NCI-H1930 (cell line): ENCODE measurements at places on chromosomes 2 and 18.

- DNase-seq: no peak
These were observed 155.4 kb upstream of the VRK2 start for GRCh38 chr2:57891086-57891712.

DNA sequence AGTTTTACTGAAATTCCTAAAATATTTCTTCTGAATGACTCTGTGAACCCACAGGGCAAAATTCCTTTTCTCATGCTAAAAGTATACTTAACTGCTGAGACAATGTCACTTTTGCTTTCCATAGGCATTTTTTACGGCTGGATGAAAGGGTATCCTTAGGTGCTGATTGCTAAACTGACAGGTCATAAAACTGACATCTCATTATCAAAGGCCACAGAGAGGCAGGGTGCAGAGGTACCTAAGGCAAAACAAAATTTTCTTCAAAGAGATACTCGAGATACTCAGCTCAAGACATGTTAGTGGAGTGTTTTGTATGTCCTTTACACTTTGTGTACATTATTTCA lies 62.0 kb upstream of the WDR75 start:
- no peak for DNase-seq

DNA sequence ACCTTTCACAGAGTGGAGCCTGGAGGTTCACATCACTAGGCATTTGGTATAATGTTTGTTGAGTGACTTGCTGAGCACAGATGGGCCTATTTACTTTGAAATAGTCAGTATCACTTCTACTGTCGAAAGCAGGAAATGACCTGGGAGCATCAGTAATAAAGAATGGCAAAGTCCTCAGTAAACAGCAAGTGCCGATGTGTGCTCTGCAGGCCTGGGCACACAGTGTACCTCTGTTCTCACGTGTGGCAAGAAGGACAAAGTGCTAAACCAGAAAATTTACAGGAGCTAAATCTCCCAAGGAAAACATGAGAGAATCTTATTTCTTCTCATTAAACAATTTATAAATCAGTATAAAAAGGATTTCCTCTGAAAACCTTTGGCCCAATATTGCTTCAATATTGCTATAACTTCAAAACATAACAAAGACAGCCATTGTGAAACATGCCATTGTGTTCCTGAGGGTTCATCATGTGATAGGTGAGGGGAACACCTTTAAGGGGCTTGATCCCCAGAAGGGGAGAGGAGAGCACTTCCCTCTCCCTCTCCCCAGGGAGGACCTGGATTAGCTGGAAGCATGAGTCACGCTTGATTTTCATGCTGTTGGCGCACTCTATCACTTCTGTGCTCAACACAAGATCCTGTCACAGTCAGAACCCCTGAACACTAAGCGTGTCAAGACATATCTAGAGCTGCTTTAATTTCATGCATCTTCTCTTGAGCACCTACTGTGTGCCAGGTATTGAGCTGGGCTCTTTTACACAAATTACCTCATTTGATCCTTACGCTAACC lies 131.5 kb upstream of the SMAD2 start:
- no peak for DNase-seq

DNA sequence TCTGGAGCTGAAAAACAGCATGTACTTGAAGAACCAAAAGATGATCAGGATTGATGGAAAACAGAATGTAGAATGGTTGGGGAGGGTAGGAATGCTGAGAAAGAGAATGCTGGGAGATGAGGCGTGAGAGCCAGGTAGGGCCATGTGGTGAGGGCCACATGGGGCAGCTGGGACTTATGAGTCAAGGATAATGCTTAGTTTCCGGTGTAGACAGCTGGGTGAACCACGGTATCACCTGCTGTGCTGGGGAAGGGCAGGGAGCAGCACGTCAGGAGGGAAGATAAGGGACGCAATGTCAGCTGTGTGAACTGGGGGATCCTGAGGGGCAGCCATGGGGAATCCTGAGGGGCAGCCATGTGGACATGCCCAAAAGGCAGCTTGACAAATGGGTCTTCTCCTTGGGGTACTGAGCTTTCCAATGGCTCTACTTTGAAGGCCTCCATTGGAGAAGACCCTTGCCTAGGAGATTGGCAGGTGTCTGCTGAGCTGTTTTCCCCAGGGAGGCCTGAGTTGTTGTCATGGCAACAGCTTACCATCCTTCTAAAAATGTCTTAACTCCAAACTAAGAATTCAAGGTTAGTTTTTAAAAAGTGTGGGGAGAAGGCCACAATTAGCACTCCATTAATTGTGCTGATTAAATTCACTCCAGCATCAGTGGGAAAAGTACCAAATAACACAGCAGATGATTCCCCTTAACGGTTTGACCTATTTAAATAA lies 51.1 kb downstream of the MTHFD2 start:
- DNase-seq: no peak

- no peak for DNase-seq
These were observed 1432.6 kb upstream of the TMEFF2 start for GRCh38 chr2:193627187-193627926.

GRCh38 chr2:23614701-23615100 lies 229.7 kb downstream of the KLHL29 start:
- no peak for DNase-seq

GRCh38 chr2:64929333-64929732 lies 59.9 kb upstream of the SLC1A4 start:
- DNase-seq: no peak

DNA sequence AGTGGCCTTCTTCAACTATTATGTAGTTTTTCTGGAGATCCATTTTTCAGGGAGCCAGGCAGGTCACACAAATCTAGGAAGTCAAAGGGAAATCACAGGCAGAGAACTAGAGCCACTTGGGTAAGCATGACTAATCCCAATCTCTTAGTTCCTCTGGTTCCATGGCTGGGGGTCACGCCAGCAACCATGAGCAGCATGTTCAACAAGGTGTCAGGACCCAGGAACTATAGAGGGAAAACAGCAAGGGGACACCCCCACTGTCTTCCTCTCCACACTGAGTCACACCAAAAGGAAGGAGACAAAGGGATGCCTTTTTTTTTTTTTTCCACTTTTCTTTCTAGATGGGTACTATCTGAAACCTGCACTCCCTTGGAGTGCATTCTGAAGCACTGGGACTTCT lies 250.9 kb downstream of the OTX1 start:
- no peak for DNase-seq

DNA sequence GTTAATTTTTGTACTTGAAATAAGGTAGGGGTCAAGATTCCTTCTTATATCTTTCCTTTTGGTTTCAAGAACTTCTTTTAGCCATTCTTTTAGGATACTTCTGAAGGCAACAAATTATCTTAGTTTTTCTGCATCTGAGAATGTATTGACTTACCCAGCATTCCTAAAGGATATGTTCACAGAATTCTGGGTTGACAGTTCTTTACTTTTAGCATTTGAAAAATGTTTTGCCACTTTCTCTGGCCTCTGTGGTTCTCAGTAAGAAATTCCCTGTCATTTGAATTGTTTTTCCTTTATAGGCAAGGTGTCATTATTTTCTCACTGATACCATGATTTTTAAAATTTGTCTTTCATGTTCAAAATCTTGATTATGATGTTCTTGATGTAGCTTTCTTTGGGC lies 162.4 kb downstream of the GALNT1 start:
- no peak for DNase-seq

DNA sequence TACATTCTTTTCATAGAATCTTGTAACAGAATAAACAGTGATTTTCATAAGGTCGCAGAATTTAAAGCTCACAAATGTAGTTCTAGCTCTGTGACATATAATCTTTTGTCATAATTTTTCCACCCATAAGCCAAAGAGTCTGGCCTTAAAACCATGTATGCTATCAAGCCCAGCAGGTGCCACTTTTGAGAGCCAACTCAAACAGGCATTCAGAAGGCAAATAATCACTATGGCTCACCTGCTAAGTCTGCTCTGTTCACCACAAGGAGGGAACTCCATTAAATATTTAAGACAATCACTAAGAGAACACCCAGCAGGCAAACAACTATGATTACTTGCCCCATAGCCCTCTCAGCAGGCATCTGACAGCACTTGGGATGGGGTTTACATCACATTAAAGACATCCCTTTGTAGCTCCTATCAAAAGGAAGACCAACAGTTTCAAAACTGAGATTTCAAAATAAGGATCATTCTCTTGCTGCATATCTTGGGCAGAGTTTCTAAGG lies 241.6 kb downstream of the PDE11A start:
- no peak for DNase-seq

DNA sequence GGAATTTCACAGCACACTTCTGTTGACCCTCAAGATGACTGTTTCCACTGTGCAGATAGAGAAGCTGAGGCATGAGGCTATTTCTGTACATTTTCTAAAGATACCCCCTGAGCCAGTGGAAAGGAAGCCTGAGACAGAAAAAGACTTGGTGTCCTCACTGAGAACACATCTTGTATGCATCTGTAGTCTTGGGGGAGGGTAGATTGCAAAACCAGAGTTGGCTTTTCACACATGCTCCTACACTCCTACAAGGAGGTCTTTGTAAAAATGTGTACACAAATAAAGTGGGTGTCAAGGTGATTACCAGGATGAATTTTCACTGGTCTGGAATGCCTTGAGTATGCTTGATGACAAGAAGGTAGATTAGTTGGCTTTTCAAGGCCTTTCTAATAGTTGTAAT lies 98.0 kb downstream of the KCTD18 start:
- no peak for DNase-seq

- DNase-seq: no peak
These were observed 318.2 kb downstream of the RND3 start for GRCh38 chr2:150169237-150169629.

- DNase-seq: peak; percentile 76
These were observed 124.2 kb downstream of the OLA1 start for GRCh38 chr2:174124181-174124580.

DNA sequence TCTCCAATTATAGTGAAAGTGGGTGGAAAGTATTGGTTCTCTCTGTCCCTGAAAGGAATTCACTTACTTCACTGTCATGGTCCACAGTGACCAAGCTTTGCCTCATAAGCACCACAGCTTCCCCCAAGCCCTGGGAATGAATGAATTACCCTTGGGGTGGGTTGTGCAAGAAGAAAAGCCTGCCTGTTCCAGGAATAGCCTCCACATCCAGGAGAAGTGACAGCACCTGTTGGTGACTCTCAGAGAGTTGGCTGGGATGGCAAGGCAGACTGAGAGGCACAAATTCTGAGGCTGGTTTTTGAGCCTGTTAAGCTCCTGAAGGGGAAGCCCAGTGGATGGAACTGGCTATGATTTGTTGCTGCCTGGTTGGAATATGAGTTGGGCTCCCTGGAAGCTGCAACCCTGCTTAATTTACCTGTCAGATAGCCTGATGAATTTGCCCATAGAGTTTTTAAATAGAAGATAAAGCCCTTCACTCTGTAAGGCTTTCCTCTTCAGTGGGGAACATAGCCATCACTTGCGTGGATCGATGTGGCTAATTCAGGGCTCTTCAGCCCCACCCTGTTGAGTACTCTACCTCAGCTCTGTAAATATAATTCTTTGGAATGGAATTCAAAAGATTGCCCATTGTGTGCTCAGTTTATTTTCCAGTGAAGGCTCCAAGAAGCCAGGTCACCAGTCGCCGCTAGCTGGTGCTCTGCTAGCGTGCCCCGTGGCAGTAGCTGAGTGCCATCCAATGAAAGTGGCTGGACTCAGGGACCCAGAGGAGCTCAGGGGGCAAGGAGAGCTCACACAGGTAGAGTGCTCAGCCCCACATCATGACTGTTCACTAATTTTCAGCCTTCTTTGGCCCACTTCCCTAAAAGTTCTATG lies 479.3 kb downstream of the IRS1 start:
- no peak for DNase-seq

DNA sequence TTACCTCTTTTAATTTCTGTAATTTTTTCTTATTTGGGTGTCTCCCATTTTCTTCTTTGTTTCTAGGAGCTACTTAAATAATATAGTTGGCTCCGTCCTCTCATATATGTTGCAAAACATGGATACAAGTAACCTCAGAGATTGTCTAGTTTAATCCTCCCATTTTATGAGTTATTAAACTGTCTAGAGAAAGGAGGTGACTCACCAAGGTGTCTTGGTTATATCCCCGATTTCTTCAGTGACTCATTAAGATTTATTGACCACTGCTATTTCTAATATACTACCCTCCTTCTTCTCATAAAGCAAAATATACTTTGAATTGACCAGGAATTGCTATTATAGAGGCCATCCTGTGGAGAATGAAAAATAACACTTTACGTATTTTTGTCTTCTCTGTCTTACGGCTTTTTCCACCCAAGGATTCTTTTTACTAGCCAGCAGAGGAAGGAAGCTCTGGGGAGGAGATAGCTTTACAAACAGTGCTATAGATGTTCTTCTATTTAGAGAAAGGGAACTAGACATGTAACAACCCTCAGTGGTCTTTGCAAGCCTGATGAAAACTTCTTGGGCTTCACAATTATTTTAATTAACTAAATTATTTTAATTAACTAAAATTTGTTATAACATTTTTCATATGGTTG lies 300.4 kb upstream of the TNP1 start:
- DNase-seq: no peak

DNA sequence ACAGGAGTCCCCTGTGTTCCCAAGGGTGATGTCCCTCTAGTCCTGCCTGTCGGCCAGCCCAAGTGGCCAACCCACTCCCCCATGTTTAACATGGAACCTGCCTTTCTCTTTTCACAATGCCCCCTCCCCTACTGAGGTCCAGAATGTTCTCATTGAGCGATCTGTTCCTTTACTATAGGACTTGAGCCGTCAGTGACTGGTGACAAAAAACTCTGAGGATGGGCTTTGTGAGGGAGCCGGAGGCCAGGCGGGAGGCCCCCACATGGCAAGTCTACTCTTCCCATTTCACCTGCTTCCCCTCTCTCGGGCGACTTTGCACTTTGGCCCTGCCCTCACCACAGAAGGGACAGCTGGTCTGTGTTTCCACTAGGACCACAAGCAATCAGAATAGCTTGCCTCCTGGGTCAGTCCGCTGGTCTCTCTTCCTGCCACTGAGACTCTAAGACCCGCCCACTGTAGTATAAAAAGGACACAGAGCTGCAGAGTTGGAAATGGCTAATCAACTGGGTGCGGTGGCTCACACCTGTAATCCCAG lies 146.5 kb upstream of the RAB12 start:
- no peak for DNase-seq

DNA sequence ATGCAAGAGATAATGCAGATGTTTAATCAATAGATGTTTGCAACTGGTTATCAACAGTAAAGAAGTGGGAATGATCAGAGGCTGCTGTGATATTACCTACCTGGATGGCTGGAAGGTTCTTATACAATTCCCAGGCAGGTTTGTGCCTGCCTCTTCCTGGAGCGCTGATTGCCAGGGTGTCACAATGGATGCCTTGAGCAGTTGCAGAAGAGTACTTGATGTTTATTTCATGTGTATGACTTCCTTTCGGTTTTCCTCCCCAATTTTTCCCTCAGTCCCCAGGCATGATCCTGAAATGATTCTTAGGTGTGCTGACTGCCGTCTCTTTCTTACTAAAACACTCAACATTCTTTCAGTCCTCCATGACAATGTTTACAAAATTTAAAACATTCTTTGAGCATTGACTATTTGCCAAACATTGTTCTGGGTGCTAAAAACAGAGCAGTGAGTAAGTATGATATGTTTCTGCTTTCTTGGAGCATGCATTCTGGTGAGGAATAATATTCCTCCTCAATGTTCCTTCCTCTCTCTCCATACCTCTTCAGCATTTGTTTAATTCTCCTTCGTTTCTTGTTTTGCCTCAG lies 416.6 kb upstream of the TRIB2 start:
- DNase-seq: no peak
